ENCODE measurements at places on chromosomes 4 and X.

DNA sequence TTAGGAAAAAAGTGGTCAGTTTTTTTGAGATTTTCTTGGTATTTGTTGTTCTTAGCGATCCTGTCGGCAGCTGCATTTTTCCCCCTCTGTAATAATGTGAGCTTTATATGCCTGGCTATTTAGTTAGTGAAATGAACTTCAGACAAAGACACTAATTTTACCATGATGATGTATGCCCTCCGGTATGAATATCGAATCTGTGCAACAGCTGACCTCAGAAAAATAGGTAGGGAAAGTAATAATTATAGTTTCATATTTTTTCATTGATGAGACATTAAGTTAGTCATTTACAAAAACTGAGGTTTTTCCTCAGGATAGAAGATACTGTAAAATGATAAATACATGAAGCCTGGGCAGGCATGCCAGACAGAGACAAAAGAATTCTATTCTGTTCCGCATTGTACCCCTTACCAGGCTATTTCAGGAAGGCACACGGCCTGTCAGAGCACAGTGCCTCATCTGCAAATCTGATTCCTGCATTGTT is 155.8 kb downstream of the SHROOM3 start:
- no peak for DNase-seq

DNA sequence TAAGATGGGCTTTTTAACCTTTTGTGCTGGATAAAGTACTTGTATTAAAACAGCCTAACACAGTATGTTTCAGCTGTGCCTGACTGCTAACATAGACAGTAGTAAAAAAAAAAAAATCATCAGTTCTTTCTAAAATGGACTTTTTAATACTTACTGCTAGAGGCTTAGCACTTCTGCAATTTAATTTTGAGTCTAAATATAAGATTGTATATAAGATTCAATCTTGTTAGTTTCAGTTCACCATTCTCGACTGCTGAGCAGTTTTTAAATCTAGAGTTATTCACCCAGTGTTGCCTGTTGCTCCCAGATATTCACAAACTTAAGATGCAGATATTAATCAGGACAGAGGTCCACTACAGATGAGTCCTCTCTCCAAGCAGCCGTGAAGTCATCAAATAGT is 6.8 kb downstream of the PLA2G12A start:
- DNase-seq, result no peak

DNA sequence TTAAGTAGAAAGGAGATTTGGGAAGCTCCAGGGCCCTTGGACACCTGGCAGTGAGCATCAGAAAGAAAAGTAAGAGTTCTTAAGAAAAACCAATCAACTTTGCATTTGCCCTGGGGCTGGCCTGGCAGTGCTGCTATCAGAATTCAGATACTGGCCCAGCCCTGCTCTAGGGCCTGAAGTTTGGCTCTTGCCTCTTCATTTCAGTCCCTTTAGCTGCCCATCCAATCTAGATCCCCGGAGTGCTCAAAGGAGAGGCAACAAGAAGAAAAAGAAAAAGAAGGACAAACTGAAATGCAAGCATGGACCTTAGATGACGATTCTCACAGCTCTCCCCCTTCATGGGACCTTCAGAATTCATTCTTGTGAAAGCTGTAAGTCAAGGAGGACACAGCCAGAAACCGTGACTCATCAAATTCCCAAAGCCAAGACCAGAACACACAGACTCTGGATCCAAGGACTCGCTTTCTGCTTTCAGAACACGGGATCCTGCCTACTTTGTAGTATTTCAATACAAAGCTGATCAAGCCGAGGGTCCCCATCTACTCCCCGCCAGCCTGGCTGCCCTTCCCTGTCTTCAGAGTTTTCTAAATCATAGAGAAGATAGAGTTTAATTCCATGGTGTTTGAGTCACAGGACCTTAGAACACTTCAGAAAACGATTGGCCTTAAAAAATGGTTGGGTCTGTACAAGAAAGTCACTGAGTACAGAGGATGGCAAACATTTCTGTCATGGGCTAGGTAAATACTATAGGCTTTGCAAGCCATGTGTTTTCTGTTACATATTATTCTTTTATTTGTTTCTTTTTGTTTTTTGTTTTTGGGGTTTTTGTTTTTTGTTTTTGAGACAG is 103.7 kb downstream of the RBM47 start:
- no peak for DNase-seq

GRCh38 chrX:110159865-110160264 is 157.0 kb downstream of the TMEM164 start:
- no peak for DNase-seq

DNA sequence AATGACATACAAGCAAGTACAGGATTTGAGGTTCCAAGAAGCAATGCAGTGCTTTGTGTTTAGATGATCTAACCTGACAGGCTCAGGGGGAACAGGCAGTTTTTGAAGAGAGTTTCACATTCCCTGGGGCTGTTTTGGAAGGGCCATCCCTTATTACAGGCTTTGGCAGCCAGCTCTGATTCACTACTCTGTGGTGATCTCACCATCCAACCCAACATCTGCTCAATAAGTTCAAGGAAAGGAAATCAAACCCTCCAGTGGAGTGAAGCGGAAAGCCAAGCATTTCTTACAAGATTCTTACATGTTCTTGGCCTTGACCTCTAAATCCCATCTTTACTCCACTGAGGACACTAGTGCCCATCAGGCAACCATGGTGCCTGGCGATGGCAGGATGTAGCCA is 7.5 kb downstream of the IDS start:
- DNase-seq, result no peak

Measured in stimulated activated CD4-positive, alpha-beta T cell treated with anti-CD3 and anti-CD28 coated beads, Interleukin-15, amount 100 ng/mL, for 48 hours (primary cell).